ENCODE measurements at places on chromosomes 5 and 9.

GRCh38 chr9:69036799-69037198, 1.2 kb downstream of the FXN start:
- no peak for DNase-seq

DNA sequence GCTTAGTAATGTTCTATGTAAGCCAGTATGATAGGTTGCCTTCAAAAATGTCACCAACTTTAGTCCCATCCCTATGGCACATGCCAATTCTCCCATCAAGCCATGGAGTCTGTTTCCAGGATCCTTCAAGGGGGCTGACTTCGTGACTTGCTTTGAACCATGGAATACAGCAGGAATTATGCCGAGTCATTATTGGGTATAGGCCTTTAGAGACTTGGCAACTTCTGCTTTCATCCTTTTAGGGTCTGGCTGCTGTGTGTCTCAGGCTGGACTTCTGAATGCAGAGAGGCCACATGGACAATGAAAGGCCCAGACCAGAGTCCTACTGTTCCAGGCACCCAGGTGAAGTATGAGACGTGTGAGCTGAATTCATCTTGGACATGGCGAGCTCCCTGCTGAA, 109.8 kb downstream of the DENND1A start:
- DNase-seq: no peak

DNA sequence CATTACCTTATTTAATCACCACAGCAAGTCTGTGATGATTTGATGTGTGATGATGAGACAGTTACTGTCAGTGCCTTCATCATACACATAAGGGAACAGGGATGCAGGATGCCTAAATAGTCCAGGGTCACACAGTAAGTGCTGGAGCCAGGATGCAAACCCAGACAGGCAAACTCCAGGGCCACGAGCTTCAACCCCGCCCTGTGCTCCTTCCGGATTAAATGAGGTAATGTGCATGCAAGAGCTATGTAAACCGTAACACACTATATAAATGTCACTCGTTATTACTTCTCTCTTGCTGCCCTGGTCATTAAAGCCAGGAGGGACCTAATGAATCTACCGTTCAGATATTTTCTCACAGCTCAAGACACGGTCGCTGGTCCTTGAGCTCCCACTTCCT, 12.8 kb downstream of the SMIM23 start:
- no peak for DNase-seq

DNA sequence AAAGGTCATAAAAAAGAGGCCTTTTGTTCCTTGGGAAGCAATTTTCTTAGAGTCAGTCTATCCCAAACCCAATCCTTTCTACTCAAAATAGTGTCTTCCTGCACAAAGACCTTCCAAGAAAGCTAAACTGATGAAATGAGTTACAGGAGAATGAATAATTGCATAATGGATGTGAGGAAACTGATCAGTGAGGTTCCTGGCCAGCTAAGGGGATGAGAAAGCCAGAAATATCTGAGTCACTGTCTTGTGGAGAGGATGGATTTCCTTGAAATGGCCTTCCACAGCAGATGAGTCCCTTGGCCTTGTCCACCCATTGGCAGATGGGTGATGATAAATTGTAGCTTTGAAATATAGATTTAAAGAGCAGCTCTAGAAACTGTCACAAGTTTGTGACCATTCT, 756.1 kb downstream of the DNAH5 start:
- DNase-seq: no peak

DNA sequence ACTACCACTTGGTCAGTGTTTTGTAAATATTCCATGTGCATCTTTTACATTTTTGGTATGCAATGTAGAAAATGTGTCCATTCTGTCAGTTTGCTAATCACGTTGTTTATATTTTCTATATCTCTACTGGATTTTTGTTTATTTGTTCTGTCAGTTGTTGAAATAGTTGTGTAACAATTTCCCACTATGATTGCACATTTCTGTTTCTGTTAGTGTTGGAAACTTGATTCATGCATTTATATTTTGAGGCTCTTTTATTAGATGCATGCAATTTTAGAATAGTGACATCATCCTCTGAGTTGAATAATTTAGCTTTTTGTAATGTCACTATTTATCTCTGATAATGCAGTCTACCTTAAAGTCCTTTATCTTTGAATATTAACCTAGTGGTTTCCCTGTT, 25.8 kb upstream of the LECT2 start:
- DNase-seq: no peak

DNA sequence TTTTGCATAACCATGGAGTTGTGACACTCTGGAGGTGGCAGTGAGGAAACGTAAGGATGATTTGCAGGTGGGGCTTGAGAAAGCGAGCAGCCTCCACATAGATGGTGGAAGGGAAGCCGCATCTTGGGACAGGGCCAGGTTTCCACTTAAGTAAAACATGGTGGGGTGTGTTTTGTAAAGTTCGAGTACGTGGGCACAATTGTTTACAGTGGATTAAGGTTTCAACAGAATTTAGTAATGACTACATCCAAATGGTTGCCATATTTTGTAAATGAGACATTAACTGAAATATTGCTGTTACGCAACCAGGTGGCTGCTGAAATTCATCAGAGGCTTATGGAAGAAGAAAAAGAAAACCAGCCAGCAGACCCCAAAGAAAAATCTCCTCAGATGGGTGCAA, 85.4 kb upstream of the IL7R start:
- no peak for DNase-seq
